NCI-H2081 treated with DMSO at 0.1 percent for 48 hours (cell line): ENCODE measurements at places on chromosomes 16 and 17.

DNA sequence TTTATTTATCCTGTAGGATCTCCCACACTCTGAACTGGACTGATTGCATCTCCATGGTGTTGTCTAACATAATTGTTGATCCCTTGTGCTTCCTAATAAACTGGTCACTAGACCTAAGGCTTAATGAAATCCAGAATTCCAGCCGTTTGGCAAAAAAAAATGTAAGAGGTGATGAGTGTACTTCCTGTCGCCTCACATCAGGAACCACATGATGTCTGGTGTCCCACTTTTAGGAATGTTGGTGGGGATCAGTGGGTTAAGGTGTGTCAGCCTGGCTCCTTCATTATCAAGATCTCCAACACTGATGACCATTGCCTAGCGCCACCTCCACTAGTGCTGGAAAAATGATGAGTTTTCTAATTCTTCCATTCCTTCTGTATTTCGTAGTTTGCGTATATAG, 18.6 kb upstream of the LONP2 start:
- no peak for DNase-seq

- DNase-seq, result no peak
Observed at GRCh38 chr16:324451-325334, 27.8 kb downstream of the AXIN1 start.

GRCh38 chr16:89712274-89712781, 8.4 kb downstream of the VPS9D1 start:
- no peak for DNase-seq

DNA sequence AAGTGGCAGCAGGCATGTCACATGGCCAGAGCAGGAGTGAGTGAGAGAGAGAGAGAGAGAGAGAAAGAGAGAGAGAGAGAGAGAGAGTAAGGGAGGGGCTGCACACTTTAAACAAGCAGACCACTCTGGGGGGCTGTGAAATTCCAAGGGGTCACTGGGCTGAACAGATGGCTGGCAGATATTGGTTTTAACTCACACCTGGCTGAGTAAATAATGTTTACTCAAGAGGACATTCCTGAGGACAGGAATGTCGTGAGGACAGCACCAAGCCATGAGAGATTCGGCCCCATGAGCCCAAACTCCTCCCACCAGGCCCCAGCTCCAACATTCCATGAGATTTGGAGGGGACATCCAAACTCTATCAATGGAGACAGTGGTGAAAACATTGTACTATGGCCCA, 269.7 kb downstream of the CBLN1 start:
- DNase-seq, result no peak

DNA sequence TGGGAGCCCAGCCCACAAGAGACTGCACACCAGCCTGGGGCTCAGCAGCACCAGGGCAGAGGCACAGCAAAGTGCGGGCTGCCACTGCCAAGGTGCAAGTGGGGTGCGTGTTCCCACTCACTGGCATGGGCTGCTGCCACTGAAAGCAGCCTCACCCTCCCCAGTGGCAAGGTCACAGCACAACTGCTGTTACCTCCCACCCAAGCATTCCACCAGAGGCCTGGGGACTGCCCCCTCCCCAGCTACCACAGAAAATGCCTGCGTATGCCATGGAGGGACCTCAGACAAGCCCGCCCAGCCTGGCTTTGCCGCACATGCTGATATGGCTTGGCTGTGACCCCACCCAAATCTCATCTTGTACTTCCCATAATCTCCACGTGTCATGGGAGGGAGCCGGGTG, 33.1 kb downstream of the MEAK7 start:
- no peak for DNase-seq

DNA sequence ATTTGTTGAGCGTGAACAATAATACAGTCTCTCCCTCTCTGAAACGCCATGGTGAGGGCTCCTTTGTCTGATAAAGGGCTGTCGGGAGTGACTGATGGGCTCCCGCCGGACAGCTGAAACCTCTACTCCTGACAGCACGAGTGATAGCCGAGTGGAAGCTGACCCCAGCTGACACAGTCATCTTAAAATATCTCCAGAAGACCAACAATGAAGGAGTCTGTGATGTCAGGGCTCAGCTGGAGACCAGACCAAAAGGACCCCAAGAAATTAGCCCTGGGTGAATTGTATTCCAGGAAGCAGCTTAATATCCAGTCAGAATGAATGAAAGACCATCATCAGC, 22.4 kb downstream of the CCDC182 start:
- no peak for DNase-seq

DNA sequence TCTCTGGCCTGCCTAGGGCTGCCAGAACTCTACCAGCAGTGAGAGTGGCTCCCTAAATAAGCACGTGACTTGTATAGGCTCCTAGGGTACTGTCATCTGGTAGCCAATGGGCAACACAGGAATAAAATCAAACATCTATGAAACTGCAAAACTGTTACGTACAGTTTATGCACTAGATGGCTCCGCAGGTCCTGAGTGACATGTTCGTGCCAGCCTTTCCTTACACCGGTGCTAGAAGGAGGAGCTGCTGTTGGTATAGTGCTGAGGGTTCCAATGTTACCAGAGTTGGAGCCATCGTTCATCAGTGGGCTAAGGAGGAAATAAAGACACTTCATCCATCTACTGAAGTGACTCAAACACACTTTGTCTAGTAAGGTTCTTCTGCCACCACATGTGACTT, 63.2 kb upstream of the TRAP1 start:
- no peak for DNase-seq

GRCh38 chr16:67641779-67642708, 2.9 kb upstream of the CARMIL2 start:
- DNase-seq, result no peak

DNA sequence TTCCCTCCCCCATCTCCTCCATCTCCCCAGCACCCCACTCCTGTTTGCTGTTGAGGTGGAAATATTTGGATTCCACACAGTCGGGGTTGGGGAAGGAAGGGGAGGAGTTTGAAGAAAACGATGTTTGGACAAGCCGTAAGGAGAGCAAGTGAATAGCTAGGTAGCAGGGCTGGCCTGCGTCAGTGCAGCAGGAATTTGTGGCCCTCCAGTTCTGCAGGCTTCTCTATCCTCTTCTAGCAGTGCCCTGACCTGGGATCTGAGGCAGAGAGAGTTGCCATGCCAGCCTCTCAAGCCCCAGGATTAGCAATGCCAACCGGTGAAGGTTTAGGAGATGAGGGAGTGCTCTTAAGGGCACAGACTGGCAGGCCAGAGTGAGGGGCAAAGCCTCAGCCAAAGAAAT, 12.5 kb downstream of the TLCD2 start:
- DNase-seq, result no peak

DNA sequence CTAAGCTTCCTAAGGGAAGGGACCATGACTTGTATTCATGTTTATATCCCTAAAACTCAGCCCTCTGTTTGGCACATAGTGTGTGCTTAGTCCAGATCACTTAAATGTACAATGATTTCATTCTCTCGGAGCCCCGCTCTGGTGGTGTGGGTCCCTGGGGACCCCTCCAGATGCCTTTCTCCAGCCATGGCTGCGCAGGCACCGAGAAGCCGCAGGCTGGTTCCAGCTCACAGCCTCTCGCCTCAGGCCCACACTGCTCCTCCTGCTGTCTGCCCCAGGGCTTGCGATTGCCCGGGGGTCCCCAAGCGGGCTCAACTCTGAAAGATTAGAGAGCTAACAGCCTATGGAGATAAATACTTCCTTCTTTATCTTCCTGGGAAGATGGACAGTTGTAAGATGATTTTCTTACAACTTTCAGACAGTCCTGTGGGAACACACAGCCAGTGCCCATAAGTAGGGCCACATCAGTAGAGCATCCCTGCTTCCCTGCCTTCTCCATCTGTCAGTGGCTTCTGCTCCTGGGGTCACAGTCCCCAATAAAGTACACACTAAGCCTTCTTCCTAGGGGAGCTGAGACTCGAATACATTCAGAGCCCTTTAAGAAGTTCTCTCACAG, 66.2 kb downstream of the CENPV start:
- no peak for DNase-seq

DNA sequence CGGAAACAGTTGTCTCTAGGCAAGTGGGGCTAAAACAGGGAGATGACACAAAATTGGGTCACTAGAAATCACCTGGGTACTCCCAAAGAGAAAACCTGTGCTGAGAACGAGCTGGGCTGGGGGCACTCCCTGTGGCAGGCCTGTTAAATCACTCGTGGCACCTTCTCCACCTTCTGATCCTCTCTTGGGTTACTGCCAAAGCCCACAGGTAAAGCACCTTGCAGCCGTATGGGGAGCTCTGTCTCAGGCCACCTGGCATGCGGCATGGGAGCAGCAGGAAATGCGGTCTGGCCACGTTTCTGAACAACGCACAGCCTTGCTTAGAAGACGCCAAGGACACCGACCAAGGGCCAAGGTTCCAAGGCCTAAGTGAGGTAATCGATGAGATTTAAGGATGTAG, 21.5 kb upstream of the ICAM2 start:
- no peak for DNase-seq

- DNase-seq, result no peak
Observed at GRCh38 chr17:41869426-41869825, 4.2 kb upstream of the KLHL11 start.

DNA sequence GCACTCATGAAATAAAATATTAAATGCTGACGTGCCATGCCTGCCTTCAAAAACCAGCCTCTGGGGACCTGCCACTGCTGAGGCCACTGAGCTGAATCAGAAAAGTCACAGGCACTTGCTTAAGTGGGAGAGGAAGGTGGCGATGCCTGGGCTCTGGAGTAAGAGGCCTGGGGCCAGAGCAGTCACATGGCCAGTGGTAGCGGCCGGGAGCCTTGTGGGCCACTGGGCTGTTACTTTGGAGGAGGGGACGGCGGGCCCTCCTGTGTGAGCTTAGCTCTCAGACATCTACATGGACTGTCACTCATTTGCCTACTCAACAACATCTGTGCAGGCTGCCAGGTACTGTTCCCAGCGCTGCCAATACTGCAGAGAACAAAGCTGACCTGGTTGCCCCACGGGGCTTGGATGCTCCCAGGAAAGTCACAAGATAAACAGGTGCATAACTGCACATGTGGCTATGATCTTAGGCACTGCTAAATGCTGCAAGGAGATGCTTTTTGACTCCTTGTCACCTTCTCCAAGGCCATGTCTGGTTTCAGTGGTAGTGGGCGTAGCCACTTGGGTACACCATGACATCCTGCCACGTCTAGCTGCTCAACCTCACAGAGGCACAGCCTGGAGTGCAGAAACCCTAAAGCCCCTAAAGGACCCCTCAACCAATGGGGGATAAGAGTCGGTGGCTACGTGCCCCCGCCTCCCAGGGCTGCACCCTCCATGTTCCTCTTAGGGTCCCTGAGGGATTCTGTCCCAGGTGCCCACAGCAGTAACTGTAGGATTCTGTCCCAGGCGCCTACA, 11.6 kb downstream of the COTL1 start:
- no peak for DNase-seq

DNA sequence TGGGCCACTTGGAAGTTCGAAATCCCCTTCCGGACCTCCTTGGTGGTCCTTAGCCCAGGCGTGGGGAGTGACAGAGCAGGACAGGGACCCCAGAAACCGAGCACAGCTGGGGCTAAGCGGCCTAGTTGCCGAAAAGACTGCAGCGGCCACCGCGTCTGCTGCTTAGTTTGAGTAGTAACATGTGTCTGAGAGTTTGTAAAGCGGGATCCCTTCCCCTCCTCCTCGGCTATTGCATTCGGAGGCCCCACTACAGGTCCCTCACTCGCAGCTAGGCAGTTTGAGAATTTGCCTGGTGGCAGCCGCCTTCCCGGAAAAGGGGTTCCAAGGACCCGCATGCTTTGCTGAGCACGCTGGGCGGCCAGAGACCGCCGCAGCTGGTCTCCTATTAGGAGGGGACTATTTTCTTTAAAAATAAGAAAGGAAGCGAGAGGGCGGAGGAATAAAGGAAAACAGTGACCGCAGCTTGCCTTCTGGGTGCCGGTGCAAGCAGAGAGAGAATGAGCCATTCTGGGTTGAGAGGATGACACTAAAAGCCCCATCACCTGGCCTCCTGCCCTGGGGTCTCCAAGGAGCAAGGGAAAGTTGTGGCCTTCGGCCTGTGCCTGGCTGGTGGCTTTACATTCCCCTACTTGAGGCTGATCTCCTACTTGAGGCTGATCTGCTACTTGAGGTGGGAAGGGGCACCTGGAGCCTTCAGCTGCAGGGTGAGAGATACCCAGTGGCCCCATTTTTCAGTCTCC, 1.1 kb upstream of the HOXB5 start:
- no peak for DNase-seq

GRCh38 chr16:84209989-84210388, 19.0 kb downstream of the ADAD2 start:
- no peak for DNase-seq

GRCh38 chr17:49779739-49780231, 8.7 kb upstream of the KAT7 start:
- DNase-seq, result no peak

DNA sequence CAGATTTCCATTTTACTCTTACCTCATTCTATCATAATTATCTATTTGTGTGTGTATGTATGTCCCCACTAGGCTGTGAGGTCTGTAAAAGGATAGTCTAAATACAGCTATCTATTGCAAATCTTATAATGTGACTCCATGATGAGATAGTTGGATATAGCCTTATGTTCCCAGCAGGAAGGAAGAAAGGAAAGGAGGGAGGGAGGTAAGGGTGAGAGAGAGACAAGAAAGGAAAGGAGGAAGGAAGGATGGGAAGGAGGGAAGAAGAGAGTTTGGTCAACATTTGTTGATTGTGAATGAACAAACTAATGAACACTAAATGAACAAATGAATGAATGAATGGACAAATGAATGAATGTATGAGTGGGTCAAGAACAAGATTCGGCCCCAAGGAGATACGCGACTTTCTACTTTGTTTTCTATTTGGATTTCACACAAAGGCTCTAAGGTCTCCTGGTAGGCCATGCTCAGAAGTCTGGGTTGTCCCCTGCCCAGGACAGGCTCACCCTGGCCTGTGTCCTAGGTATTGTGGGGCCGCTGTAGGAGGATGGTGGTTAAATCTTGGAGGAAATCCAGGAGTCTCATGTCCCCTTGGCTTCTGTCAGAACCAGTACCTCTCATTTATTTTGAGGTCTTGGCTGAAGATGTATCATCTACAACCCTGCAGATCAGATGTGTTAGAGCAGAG, 195.2 kb downstream of the WWOX start:
- no peak for DNase-seq

GRCh38 chr16:86681031-86681756, 102.8 kb downstream of the FOXL1 start:
- no peak for DNase-seq

DNA sequence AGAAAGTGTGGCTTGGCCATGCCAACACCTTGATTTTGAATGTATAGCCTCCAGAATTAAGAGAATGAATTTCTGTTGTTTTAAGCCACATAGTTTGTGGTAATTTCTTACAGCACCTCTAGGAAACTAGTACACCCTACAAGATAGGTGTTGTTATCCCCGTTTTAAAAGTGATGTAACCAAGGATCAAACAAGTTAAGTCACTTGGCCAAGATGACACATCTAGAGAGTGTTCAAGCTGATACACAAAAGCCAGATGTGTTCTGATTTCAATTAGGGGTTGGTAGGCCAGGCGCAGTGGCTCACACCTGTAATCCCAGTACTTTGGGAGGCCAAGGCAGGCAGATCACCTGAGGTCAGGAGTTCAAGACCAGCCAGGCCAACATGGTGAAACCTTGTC, 396.5 kb upstream of the SOX9 start:
- DNase-seq, result no peak

- no peak for DNase-seq
Observed at GRCh38 chr17:15157051-15157450, 108.1 kb downstream of the PMP22 start.
